ENCODE measurements at places on chromosomes 1 and 21. TPM values are rescaled to one million over a fixed set of nuclear protein-coding genes. Genes with fewer than 3 reads are reported as not detected.

DIO1 gene
- not detected for total RNA-seq

S100A2 gene
- total RNA-seq, result 28.6 TPM

ST3GAL3 gene
- 2.9 TPM for total RNA-seq

NHLH2 gene
- not detected for total RNA-seq

ANXA9 gene
- 1.2 TPM for total RNA-seq

KLF17 gene
- 0.27 TPM for total RNA-seq

TACSTD2 gene
- total RNA-seq, result not detected

EDARADD gene
- total RNA-seq, result 2.8 TPM

AMY1C gene
- total RNA-seq, result not detected

TNNT2 gene
- not detected for total RNA-seq

PTPN7 gene
- not detected for total RNA-seq

OR10Z1 gene
- not detected for total RNA-seq

PAFAH2 gene
- total RNA-seq, result 8.8 TPM

FAM3B gene
- not detected for total RNA-seq

GPR37L1 gene
- total RNA-seq, result 0.14 TPM

KIF2C gene
- total RNA-seq, result 37.9 TPM

PRELP gene
- not detected for total RNA-seq

Measured in A549 treated with ZK216348 at 1 μM for 4 hours (cell line).